ENCODE measurements at places on chromosomes 12 and 14.

DNA sequence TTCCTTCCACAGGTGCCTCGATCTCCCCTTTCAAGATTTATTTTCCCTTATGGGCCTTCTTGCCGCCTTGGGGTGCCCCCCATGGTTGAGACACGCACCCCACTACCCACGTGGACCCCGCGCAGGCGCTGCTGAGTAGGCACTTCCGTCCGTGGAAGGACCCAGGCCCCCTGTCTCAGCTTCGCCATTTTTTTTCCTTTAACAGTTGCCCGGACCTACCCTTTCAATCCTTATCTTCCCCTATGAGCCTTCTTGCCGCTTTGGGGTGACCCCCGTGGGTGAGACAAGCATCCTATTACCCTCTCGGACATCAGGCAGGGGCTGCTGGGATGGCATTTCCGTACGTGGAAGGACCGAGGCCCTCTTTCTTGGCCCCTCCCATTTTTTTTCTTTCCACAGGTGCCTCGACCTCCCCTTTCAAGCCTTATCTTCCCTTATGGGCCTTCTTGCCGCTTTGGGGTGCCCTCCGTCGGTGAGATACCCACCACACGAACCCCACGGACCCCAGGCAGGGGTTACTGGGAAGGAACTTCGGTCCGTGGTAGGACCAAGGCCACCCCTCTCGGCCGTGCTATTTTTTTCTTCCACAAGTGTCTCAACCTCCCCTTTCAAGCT is 268.2 kb downstream of the ALG10 start:
- no peak for DNase-seq

GRCh38 chr12:76674669-76675315 is 89.1 kb upstream of the ZDHHC17 start:
- no peak for DNase-seq

- no peak for DNase-seq
These were observed 256.6 kb downstream of the FOXN3 start for GRCh38 chr14:89160437-89160836.

GRCh38 chr12:12384571-12385340 is 27.9 kb downstream of the BORCS5 start:
- DNase-seq, result no peak

GRCh38 chr14:75295491-75296345 is 17.1 kb downstream of the FOS start:
- peak; percentile 71 for DNase-seq

GRCh38 chr14:74297986-74298385 is 4.7 kb downstream of the ABCD4 start:
- DNase-seq, result no peak

GRCh38 chr12:95756362-95756761 is 34.2 kb downstream of the NTN4 start:
- no peak for DNase-seq
